ENCODE measurements at places on chromosomes 16 and 17. TPM values are rescaled to one million over a fixed set of nuclear protein-coding genes. Genes with fewer than 3 reads are reported as not detected.
A peak's percentile ranks its signal among the peaks of the same experiment; 100 is the strongest.

DNA sequence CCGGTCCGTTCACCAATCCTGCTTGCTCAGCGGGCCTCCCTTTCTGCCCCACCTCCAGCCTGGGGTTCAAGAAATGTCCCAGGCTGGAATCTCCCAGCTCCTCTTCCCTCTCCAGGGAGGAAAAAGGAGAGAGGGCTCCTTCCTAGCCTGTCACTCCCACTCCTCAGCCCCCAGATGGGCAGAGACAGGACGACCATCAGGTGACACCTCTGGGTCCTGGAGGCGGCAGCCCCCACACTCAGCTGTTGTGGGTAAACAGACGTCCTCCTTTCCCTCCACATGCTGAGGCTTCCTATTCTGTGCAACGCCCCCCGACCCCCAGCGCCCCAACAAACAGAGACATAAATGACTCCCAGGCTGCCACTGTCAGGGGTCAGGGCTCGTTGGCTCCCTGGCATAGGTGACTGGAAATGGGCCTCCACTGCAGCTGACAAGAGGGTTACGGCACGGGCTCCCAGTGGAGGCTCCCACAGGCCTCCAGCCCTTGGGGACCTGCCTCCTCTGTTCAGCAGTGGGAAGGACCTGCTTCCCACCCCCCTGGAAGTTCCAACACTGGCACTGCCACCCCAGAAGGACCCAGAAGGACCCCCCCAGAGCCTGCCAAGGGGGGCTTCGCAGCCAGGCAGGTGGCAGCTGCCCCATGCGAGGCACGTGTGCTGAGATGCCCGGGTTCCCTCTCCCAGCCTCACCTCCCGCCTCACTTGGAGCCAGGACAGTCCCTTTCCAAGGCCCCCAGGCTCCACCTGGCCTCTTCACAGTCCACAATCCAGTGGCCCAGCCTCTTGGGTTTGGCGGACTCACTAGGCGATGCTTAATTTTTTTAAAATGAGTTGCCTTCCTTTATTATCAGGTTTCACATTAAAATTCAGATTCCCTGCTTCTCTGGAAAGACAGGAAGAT lies 232.3 kb downstream of the KATNIP start:
- no peak for DNase-seq

The CKLF gene
- total RNA-seq, result 98.7 TPM

- DNase-seq, result peak; percentile 33
Measured at GRCh38 chr17:68512960-68513474, 787 bp downstream of the PRKAR1A start.

- no peak for DNase-seq
Measured at GRCh38 chr17:81044428-81044763, 9.4 kb downstream of the BAIAP2 start.

DNA sequence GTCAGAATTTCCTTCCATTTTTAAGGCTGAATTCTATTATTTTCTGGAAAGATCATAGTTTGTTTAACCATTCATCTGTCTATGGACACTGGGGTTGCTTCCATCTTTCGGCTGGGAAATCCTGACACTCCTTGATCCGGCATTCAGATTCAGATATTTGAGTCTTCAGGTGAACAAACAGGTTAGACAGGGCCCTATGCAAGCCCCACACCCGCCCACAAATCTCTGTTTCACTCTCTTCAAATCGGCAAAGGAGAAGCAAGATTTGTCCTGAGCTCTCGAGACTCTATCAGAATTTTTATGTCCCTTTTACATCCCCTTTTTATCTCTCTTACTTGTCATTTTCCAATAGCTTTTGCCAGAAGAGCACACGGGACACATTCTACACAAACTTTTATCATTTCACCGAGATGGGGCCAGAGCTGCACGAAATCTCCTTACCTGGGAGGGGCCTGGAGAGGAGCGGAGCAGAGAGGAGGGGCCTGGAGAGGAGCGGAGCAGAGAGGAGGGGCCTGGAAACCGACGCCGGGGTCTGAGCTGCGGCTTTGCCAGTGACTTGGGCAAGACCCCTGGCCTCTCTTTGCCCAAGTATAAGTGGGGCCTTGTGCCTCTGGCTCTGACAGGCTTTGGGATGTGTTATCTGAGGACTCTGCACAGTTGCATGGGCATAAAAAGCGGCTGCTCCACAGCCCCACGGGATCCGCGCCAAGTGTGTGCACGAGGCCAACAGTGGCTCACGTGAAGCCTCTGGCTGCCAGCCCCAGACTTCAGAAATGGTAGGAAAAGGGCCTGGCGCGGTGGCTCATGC lies 54.3 kb upstream of the RBFOX3 start:
- no peak for DNase-seq

DNA sequence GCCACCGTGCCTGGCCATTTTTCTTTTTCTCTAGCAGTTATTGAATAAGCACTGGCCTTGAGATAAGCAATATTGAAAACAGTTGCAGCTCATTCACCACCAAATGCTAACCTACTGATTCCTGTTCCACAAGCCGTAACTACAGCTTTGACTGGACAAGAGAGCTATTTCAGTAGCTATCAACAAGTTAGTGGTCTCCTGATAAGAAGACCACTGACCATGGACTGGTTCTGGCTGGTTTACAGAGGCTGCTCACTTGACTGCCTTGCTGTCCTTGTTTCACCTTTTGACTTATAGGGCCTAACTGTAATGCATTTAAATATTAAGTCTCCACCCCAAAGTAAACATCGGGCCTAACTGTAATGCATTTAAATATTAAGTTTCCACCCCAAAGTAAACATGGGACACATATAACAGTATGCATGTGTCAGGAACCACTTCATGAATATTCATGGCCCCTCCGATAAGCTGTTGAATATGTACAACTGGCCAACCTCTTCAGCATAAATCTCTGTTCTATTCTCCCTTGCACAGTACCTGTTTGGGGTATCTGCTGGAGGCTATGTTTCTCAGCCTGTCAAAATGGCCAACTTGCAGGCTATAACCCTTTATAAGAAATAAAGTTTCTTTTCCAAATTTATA lies 94.1 kb downstream of the USP32 start:
- DNase-seq, result no peak

DNA sequence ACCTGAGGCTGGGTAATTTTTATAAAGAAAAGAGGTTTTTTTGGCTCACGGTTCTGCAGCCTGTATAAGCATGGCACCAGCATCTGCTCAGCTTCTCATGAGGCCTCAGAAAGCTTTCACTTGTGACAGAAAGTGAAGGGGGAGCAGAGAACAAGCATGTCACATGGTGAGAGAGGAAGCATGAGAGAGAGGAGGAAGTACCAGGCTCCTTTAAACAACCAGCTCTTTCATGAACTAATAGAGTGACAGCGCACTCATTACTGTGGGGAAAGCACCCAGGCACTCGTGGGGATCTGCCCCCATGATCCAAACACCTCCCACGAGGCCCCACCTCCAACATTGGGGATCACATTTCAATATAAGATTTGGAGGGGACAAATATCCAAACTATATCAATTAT lies 86.8 kb downstream of the USP32 start:
- peak; percentile 53 for DNase-seq

The SGCA gene
- total RNA-seq, result 1.1 TPM

GRCh38 chr16:66263973-66264310 lies 102.5 kb upstream of the CDH5 start:
- DNase-seq, result no peak

DNA sequence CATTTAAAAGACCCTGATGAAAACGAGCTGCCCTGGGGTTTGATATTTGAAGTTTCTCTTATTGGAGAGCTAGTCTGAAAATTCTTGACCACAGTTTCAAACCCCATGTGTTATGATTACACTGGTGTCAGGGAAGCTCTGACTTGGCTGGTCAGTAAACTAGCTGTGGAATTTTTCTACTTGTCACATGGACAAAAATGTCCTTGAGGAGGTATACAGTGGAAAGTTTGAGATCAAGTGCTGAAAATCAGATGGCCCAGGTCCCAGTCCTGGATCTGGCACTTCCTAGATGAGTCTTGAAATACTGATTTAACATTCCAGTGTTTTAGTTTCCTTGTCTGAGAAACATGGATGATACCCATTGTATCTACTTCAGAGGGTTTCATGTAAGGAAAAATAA lies 30.7 kb upstream of the SOX9 start:
- DNase-seq, result no peak

The CAPN15 gene
- 43.9 TPM for total RNA-seq

DNA sequence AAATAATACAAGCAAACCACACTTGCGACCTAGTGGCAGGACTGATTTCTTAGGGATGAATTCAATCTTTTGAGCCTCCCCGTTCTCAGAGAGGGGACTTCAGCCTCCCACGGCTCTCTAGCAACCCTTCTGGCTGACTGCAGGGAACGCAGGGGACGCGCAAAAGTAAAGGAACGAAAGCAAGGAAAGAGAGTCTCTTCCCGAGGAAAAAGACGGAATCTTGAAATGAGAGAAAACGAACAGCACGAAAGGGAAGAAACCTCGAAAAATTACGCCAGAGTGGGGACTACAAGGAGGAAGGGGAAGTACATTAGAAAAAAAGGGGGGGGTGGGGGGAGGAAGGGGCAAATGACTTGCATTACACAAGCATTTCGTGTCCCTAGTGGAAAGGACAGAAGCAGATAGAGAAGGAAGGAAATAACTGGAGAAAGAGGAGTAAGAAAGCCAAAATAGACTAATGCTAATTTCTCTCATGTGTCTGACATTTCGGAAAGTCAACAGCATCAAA lies 1.2 kb downstream of the GRB2 start:
- peak; percentile 83 for DNase-seq

The NPIPB8 gene
- total RNA-seq, result 1.6 TPM

- DNase-seq, result peak; percentile 82
Measured at GRCh38 chr17:45052052-45052772, 780 bp upstream of the DCAKD start.

- DNase-seq, result no peak
Measured at GRCh38 chr17:38402897-38403296, 25.4 kb upstream of the ARHGAP23 start.

The KRTAP1-5 gene
- not detected for total RNA-seq

DNA sequence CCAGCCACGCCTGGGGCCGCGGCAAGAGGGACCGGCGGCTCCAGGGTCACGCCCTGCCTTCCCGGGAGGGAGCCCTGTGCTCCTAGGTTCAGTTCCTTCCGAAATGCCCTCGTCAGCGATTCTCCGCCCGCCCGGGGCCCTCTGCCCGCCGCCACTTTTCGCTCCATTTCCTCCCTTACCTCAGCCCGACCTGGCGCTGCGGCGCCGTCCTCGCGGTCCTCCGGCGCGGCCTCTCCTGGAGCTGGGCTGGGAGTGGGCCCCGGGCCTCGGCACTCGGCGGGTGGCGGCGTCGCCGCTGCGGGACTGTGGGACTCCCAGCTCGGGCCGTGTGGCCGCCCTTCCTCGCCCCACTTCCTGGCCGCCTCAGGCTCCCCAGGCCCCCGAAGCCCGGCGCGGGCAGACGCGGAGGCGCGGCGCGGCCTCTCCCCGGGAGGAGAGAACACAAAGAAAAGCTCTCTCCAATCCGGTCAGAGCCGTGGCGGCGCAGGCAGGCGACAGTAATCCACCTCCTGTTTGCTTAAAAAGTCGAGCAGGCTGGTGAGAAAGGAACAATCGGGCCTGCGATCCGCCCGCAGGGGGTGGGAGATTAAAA lies 1.6 kb downstream of the BAHCC1 start:
- no peak for DNase-seq

- no peak for DNase-seq
Measured at GRCh38 chr16:70250748-70251628, 752 bp downstream of the EXOSC6 start.

The PRSS33 gene
- total RNA-seq, result not detected
